Kidney capillary endothelial cell (primary cell): ENCODE measurements at places on chromosomes 4 and X.

DNA sequence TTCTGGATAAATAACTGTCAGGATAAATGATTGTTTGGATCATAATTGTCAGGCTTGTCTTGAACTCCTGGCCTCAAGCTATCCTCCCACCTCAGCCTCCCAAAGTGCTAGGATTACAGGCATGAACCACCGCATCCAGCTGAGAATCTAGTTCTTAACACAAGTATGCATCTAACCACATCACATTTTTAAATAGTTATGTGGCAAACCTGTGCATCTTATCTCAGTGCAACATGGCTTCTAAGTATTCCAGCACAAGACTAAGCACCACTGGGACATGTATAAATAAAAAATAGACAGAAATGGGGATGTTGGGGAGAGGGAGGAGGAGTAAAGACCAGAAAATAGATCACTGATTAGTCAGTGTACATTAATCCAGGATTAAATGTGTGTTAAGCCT is 74.7 kb upstream of the TBL1X start:
- no peak for DNase-seq

GRCh38 chr4:138189206-138189605 is 52.9 kb downstream of the SLC7A11 start:
- DNase-seq, result no peak

DNA sequence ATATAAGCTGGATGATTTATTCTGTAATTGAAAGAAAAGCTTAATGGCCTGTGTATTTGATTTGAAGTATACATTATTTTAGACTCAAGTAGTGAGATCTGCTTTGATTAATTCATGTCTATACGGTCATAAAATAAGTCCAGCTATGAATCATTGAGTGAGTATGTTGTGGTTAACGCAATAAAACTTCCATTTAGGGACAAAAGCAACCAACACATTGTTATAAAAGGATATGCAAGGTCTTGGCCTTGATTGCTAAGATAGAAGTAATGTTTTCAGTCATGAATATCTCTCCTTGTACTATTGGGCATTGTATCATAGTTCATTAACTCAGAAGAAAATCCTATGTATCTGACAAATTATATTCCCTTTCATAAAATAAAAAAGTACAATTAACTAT is 162.1 kb downstream of the EPHA5 start:
- no peak for DNase-seq

- no peak for DNase-seq
Observed at GRCh38 chrX:120334603-120335002, 23.3 kb upstream of the TMEM255A start.

- DNase-seq, result no peak
Observed at GRCh38 chr4:180296036-180296599, 1947.1 kb upstream of the TENM3 start.
